ENCODE measurements at places on chromosomes 7 and 10. TPM values are rescaled to one million over a fixed set of nuclear protein-coding genes. Genes with fewer than 3 reads are reported as not detected.

Gene HOXA11
- not detected for polyA plus RNA-seq

Gene PNLIP
- polyA plus RNA-seq: not detected

Gene LOXL4
- polyA plus RNA-seq: 0.18 TPM

Gene HOXA6
- polyA plus RNA-seq: not detected

- H3K36me3 ChIP-seq: no peaks in the 10 kb centered on the region
- H3K4me1 ChIP-seq: no peaks in the 10 kb centered on the region
- H3K27ac ChIP-seq: no peak overlapping the region
- no peak for DNase-seq
- no peaks in the 10 kb centered on the region for H3K27me3 ChIP-seq
Measured at GRCh38 chr10:60422809-60423208, 33.1 kb upstream of the ANK3 start.

- H3K27me3 ChIP-seq: peaks cover 32% of the 10 kb centered on the region
- H3K36me3 ChIP-seq: no peaks in the 10 kb centered on the region
- no peak overlapping the region for H3K27ac ChIP-seq
Measured at GRCh38 chr10:101063050-101063525, 1.3 kb downstream of the KAZALD1 start.

DNA sequence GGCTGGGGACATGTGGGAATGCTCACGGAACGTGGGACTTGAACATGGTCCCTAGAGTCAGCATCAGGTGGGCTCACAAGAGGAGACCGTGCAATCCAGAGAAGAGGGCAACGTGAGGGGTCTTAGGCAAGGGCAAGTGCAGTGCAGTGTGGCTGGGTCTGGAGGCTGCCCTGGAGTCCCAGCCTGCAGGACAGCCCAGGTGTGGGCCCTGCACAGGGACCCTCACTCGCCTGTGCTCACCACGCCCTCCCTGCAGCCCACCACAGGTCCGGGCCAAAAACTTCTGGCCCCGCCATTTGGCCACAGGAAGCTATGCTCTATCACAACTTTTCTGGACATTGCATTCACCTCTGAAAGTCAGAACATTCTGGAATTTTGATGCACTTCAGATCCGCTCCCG, 133.5 kb downstream of the PAXIP1 start:
- H3K36me3 ChIP-seq: no peaks in the 10 kb centered on the region
- no peaks in the 10 kb centered on the region for H3K4me1 ChIP-seq
- no peak for DNase-seq

GRCh38 chr10:113631684-113632367, 32.0 kb downstream of the NRAP start:
- DNase-seq: no peak
- no peaks in the 10 kb centered on the region for H3K4me1 ChIP-seq
- H3K27ac ChIP-seq: no peak overlapping the region
- peaks cover 2% of the 10 kb centered on the region for H3K27me3 ChIP-seq
- no peak overlapping the region for H3K4me3 ChIP-seq
- no peaks in the 10 kb centered on the region for H3K36me3 ChIP-seq

DNA sequence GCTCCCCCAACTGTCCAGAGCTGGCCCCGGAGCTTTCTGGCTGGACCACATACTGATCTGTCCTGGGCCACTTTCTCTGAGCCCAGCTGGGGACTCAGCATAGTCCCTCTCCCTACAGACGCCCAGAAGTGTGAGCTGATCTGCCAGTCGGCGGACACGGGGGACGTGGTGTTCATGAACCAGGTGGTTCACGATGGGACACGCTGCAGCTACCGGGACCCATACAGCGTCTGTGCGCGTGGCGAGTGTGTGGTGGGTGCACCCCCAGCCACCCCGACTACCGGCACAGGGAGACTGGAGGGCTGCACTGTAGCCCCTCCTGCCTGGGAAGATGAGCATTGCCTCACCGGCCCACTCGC, 41.8 kb downstream of the TBATA start:
- DNase-seq: no peak
- H3K27ac ChIP-seq: no peak overlapping the region
- H3K4me3 ChIP-seq: no peak overlapping the region
- peaks cover 10% of the 10 kb centered on the region for H3K4me1 ChIP-seq
- H3K27me3 ChIP-seq: no peaks in the 10 kb centered on the region

- no peak overlapping the region for H3K27ac ChIP-seq
- H3K27me3 ChIP-seq: peaks cover 2% of the 10 kb centered on the region
- no peak for DNase-seq
- H3K4me3 ChIP-seq: no peak overlapping the region
- no peaks in the 10 kb centered on the region for H3K36me3 ChIP-seq
Measured at GRCh38 chr7:51455086-51455485, 138.5 kb upstream of the COBL start.

- H3K27me3 ChIP-seq: peaks cover 2% of the 10 kb centered on the region
- no peak overlapping the region for H3K4me3 ChIP-seq
- no peak overlapping the region for H3K27ac ChIP-seq
- no peak for DNase-seq
- no peaks in the 10 kb centered on the region for H3K4me1 ChIP-seq
- H3K36me3 ChIP-seq: no peaks in the 10 kb centered on the region
Measured at GRCh38 chr7:31267486-31267885, 73.0 kb downstream of the NEUROD6 start.

DNA sequence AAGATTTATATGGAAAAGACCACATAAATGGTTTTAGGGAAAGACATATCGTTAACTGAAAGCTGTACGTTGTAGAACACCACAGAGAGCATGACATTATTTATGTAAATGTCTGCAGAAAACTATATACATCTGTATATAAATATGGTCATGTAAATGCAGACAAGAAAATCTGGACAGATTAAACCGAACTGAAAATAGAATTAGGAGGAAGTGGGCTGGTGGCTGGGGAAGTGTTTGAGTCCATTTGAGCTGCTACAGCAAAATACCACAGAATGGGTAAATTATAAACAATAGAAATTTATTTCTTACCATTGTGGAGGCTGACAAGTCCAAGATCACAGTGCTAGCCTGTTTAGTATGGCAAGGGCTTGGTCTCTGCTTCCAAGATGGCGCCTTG, 56.3 kb upstream of the USP6NL start:
- H3K27me3 ChIP-seq: no peaks in the 10 kb centered on the region
- no peak for DNase-seq
- H3K4me1 ChIP-seq: peaks cover 5% of the 10 kb centered on the region

DNA sequence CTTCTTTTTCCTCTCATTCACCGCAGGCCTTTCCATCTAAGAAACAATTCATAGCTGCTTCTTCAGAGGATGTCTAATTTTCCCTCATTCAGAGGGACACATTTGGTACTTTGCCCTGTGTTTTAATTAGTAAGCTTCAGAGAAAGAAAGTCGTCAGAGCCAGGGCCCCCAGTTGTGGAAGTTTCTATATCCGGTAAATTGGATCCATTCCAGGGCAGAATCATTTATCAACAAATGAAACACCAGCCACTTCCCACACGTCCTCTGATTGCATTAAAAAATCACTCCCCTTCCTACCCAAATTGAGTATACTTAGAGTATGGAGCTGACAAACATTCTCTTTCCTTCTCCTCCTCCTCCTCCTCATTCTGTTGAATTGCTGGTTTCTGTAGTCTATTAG, 205.8 kb upstream of the HDAC9 start:
- no peaks in the 10 kb centered on the region for H3K27me3 ChIP-seq
- DNase-seq: no peak
- peak overlapping the region; percentile 89 for H3K4me3 ChIP-seq
- no peak overlapping the region for H3K27ac ChIP-seq
- H3K4me1 ChIP-seq: peaks cover 58% of the 10 kb centered on the region
- H3K36me3 ChIP-seq: peaks cover 1% of the 10 kb centered on the region

DNA sequence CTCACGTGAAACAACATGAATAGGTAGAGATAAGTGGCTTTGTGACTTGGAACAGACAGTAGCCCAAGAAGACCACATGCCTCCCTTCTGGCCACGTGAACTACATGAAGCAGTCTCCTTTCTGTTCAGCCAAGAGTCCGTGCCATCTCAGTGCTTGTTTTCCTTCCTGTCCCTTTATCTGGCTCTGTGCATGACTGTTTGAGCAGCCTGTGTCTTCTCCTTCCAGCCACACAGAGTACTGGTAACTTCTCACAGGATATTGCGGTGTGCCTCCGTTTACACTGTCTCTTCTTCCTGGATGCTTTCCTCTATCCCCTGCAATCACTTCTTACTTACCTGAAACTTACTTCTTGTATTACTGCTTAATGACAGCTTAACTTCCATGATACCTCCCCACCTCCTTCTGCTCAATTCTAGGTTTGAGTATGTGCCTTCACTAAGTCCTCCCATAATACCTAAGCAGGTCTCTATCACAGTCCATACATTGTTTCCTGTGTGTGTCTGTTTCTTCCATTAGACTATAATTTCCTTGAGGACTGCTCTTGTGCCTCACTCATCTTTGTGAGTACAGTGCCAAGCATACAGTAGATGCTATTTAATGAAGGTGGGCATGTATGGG, 748.7 kb downstream of the AUTS2 start:
- H3K4me1 ChIP-seq: peaks cover 6% of the 10 kb centered on the region
- H3K4me3 ChIP-seq: no peak overlapping the region
- no peak for DNase-seq
- H3K36me3 ChIP-seq: no peaks in the 10 kb centered on the region
- peaks cover 4% of the 10 kb centered on the region for H3K27me3 ChIP-seq
- no peak overlapping the region for H3K27ac ChIP-seq

- no peak overlapping the region for H3K27ac ChIP-seq
- DNase-seq: no peak
- H3K27me3 ChIP-seq: no peaks in the 10 kb centered on the region
- no peaks in the 10 kb centered on the region for H3K36me3 ChIP-seq
- no peaks in the 10 kb centered on the region for H3K4me1 ChIP-seq
Measured at GRCh38 chr7:83996879-83997278, 197.7 kb downstream of the SEMA3A start.
